ENCODE measurements at places on chromosomes 12 and 14. TPM values are rescaled to one million over a fixed set of nuclear protein-coding genes. Genes with fewer than 3 reads are reported as not detected.

Gene PMCH
- total RNA-seq, result not detected

GRCh38 chr14:54047645-54048308 is 91.2 kb upstream of the BMP4 start:
- DNase-seq, result no peak

GRCh38 chr12:110286623-110287022 is 5.6 kb downstream of the ATP2A2 start:
- no peak for DNase-seq

DNA sequence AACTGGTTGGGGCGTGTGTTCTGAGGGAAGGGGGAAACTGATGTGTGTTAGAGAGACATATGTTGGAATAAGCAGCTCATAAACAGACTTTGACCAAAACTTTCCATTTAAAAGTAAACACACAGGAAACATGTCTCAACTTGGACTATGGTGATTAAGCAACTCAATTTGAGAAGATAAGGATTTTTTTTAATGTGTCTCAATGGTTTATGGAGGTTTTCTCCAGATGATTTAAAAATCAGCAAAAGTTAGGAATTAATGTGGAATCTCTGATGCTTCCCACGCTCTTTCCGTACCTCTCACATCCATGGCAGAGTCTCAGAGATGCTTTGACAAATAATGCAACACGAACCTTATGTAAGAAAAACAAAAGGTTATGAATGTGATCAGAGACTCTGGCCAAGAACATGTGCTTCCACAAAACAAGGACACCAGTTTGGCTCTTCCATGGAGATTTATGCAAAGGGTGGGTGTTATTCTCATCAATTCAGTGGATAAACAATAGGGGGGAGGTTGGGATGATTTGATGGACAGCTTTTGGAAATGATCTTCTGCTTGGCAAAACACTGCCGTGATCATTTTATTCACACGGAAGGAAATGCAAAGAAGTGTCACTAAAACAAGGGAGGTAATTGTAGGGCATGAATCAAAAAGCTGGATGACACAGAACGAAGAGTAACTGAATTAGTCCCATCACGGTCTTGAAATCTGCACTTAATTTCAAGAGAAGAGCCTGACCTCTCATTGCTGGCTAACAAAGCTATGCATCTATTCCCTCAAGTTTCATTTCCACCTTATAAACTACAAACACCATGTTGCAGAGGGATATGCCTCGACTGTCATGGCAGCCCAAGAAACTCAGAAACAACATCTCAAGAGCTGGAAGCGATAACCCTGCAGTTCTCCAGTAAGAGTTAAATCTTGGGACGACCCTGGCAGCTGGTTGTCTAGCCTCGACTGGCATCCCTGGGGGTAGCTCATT is 76.5 kb downstream of the FOXN3 start:
- no peak for DNase-seq

GRCh38 chr14:73241481-73242165 is 4.3 kb downstream of the PAPLN start:
- peak; percentile 36 for DNase-seq

- DNase-seq, result no peak
These were observed 133.6 kb downstream of the FGD4 start for GRCh38 chr12:32532951-32533350.

Gene ACADS
- 209 TPM for total RNA-seq

Gene WDR89
- total RNA-seq, result 12.1 TPM

Gene SIX4
- total RNA-seq, result 0.11 TPM

DNA sequence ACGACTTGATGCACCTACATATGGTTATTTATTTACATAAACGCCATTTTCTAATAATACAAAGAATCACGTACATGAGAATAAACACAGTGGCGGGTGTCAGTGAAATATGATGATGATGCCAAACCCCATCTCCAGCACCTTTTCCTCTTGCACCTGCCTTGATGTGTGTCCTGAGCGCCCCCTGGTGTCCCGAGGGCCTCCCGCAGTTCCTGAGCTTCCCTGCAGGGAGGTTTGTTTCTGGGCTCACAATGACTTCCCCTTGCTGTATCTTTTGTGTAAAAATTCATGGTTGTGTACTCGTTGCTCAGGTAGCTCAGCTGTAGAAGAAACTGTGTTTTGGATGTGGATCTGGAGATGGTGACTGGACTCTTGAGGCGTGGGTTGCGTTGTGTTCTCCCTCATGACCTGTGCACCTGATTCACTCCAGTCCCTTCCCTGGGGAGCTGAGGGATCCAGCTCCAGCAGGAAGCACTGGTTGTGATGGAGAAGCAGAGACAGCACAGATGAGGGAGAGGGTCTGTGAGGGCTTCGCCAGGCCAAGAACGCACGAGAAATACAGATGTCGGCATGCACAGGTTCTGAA is 1037.8 kb downstream of the TMEM121 start:
- DNase-seq, result no peak

DNA sequence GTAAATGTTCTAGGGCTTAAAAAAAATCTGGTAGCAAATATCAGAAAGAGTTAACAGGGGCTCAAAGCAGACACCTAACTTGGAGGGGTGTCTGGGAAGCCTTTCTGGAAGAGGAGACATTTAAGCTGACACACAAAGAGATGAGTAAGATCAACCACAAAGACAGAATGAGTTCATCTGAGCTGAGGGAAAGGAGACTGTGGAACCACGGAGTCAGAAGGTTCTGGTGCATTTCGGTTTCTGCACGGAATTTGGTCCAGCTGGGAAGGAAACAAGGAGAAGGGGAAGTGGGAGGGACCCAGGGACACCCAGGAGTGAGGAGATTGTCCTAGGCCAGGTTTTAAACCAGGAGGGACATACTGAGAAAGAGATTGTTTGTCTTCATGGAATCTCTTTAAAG is 161.1 kb downstream of the PHETA1 start:
- DNase-seq, result no peak

Gene TMEM63C
- total RNA-seq, result 22.4 TPM

Gene KSR2
- total RNA-seq, result 1.1 TPM

Gene BCAT1
- 6.0 TPM for total RNA-seq

DNA sequence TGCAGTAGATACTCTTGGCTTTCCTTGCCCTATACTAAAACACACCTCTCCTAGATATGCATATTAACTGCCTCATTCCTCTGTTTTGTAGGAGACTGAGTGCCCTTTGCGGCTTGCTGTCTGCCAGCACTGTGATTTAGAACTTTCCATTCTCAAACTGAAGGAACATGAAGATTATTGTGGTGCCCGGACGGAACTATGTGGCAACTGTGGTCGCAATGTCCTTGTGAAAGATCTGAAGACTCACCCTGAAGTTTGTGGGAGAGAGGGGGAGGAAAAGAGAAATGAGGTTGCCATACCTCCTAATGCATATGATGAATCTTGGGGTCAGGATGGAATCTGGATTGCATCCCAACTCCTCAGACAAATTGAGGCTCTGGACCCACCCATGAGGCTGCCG is 15.4 kb downstream of the TRAFD1 start:
- no peak for DNase-seq

- DNase-seq, result no peak
These were observed 23.0 kb downstream of the OR10P1 start for GRCh38 chr12:55659486-55660385.

GRCh38 chr12:8482571-8483061 is 26.9 kb downstream of the CLEC6A start:
- no peak for DNase-seq

- DNase-seq, result no peak
These were observed 207.0 kb upstream of the CDKN3 start for GRCh38 chr14:54189748-54190354.

DNA sequence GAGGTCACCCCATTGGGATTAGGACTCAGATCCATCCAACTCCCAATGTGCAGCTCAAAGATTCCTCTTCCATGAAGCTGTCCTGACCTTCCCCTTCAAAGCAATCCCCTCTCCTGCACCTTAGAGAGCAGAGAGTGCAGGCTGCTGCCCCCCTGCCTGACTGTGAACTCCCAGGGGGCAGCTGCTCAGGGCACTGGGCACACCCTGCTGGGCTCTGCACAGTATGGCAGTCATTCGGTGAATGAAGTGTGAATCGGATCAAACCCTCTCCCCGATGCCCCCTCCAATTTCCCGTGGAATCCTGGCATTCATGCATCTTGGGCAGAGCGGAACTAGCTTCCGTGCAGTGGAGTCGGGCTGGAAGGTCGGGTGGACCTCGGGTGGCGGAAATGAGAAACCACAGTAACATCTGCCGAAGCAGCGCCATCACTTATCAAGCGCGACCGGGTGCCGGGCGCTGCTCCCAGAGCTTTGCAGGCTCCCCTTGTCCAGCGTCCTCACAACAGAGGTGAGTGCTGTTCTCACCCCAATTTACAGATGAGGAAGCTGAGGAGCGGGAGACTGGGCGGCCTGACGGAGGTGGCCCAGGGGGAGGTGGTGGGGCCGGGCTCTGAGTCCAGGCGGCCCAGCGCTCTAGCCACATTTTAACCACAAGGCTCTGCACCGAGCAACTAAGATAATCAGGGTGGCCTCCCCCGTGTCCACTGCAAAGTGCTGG is 14.7 kb downstream of the GALNT9 start:
- no peak for DNase-seq

Gene LGR5
- total RNA-seq, result 5.2 TPM

DNA sequence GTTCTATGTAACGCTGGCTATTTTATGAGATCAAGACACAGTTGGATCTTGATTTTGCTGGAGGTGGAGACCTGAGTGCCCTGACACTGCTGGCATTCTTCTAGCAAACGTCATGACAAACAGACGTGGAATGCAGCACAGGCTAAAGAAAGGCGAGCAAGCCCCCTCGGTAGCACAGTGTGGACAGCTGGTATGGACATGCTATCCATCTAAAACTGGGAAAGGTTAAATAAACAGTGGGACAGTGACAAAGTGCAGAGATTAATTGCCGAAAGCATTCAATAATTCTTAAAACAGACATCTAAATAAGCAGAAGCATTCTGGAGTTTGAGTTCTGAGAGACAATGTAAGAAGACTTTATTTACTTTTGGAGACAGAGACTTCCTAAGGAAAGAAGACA is 237.2 kb downstream of the FBXL14 start:
- no peak for DNase-seq

- DNase-seq, result no peak
These were observed 115.0 kb upstream of the MDM1 start for GRCh38 chr12:68446901-68447796.

Gene DEGS2
- total RNA-seq, result 25.0 TPM

GRCh38 chr14:78863143-78863542 is 693.0 kb downstream of the NRXN3 start:
- DNase-seq, result peak; percentile 24

GRCh38 chr12:108442910-108443309 is 72.2 kb upstream of the FICD start:
- DNase-seq, result no peak

DNA sequence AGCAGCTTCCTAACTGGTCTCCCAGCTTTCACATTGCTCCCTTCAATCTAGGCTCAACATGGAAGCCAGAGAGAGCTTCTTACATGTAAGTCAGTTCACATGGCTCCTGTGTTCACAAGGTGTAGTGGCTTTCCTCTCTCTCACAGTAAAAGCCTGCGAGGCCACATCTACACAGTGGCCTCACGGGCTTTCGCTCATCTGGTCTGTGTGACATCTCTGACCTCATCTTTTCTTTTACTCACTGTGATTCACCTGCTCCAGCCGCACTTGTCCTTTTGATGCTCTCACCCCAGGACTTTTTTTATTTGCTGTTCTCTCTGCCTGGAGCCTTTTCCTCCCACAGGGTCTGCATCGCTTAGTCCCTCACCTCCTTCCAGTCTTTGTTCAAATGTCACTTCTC is 122.1 kb downstream of the SLC5A8 start:
- DNase-seq, result no peak

DNA sequence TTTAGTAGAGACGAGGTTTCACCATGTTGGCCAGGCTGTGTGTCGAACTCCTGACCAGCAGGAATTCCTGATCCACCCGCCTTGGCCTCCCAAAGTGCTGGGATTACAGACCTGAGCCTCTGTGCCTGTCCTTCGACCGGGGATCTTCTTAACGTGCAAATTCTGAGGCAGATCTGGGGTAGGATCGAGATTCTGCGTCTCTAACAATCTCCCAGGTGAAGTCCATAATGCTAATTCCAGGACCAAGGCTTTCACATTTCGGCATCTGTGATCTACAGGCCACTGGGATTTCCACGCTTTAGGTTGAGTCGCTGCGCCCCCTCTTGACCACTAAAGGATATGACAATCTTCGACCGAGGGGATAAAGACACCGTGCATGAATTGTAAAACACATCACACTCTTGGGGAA is 24.8 kb downstream of the FOS start:
- no peak for DNase-seq

Data from left colon (tissue), 2 donors.